ENCODE measurements at places on chromosomes 7 and 10. TPM values are rescaled to one million over a fixed set of nuclear protein-coding genes. Genes with fewer than 3 reads are reported as not detected.

DNA sequence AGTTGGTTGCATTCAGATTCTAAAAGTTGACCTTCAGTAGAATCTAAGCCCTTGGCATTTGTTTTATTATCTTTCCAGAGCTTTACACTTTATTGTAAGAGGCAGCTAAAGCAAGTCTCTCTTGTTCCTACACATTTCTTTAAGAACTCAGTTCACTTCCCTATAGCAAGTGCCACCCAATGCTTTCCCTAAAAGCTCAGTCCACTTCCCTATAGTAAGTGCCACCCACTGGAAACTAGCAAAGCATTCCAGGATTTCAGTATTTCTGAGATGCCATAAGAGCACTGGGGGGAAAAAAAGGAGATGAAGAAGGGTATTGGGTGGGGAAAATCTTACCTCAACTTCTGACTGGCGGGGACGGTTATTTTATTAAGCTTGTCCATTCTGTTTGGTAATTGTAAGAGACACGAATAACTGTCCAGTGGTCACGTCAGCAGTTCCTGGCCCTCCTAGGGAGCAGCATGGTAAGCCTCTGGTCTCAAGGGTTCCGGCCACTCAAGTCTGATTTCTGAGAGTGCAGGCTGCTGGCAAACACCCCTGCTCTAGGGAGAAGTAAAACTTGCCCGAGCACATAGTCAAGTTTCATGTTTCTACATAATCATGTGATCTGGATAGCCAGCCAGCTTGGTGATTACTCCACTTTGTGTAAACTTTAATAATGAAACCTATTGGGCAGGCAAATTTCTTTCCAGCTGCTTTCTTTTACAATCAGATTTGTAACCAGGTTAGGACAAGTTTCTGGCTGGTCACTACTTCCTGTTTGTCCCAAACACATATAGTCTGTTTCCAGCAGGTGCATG, at the start of gene BLNK:
BLNK (minus strand) TSS at position 554 of the 800 bp plus-strand sequence; CDS start at position 383, 171 bp downstream.
- no peak for DNase-seq

RNLS gene
- total RNA-seq, result 5.1 TPM

- no peak for DNase-seq
Measured at GRCh38 chr7:121562259-121562658, 166.2 kb upstream of the FAM3C start.

GRCh38 chr7:11341285-11341944, 367.7 kb downstream of the PHF14 start:
- DNase-seq, result no peak

GRCh38 chr10:129962031-129962871, 1.8 kb downstream of the EBF3 start:
- DNase-seq, result no peak

GRCh38 chr7:158277219-158278141, 310.1 kb downstream of the PTPRN2 start:
- DNase-seq, result peak; percentile 82

GRCh38 chr7:141776374-141776773, at the start of gene TAS2R4:
Gene TAS2R4, plus strand, starts transcription at chr7:141776674. Its CDS starts 1,815 bp downstream, at chr7:141778489.
- no peak for DNase-seq

DNA sequence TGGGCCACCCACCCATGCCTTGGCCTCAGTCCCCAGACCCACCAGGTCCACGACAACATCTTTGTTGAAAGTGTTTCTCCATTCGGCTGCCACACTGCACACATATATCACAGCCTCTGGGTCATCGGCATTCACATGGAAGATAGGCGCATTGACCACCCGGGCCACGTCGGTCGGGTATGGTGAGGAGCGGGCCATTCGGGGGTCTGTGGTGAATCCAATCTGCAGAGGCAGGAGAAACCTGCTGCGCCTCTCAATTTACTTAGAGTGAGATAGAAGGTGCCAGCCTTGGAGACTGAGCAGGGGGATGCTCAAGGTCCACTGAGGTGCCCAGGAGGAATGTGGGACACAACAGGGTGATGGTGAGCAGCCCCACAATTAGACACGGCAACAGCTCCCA, 16.4 kb downstream of the OGDHL start:
- DNase-seq, result no peak

DNA sequence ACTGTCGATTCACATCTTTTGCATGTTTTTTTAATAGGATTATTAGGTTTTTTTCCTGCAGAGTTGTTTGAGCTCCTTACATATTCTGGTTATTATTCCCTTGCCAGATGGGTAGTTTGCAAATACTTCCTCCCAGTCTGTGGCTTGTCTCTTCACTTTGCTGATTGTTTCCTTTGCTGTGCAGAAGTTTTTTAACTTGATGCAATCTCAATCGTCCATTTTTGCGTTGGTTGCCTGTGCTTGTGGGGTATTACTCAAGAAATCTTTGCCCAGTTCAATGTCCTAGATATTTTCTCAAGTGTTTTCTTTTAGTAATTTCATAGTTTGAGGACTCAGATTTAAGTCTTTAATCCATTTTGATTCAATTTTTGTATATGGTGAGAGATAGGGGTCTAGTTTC, 95.4 kb downstream of the TBXAS1 start:
- no peak for DNase-seq

DNA sequence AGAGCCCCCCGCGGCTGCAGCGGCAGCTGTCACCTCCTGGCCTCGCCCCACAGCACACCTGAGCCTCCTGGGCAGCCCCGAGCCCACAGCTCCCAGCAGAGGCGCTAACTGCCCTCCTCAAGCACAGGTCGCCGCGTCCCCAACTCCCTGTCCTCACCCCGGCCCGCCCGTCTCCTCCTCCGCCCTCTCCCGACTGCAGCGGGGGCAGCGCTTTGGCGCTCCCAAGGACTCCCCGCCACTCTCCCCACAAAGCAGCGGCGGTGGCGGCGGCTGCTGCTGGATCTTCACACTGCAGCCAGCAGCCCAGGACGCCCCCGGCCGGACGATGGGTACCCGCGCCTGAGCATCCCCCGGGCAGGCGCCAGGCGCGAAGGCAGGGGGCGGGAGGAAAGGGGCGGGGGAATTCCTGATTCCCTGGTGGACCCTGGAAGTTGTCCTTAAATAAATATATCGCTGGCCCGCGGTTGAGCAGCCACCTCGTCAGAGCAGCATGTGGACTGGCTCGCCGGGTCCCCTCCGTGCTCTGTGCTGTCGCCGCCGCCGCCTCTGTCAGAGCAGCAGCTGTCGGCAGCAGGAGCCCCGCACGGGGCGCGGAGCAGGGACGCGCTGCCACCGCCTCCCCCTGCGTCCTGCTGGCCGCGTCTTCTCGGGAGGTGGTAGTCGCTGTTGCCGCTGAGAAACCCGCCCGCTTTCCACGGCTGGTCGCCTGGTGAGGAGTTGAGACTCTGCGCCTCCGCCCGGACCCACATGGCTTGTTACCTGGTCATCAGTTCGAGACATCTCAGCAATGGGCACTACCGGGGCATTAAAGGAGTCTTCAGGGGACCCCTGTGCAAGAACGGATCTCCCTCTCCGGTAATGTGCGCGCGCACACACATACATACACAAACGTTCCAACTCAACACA, at the start of gene ZNF804B:
ZNF804B (plus strand) TSS at position 471 of the 906 bp plus-strand sequence; CDS start at position 748, 277 bp downstream.
- peak; percentile 91 for DNase-seq

DNA sequence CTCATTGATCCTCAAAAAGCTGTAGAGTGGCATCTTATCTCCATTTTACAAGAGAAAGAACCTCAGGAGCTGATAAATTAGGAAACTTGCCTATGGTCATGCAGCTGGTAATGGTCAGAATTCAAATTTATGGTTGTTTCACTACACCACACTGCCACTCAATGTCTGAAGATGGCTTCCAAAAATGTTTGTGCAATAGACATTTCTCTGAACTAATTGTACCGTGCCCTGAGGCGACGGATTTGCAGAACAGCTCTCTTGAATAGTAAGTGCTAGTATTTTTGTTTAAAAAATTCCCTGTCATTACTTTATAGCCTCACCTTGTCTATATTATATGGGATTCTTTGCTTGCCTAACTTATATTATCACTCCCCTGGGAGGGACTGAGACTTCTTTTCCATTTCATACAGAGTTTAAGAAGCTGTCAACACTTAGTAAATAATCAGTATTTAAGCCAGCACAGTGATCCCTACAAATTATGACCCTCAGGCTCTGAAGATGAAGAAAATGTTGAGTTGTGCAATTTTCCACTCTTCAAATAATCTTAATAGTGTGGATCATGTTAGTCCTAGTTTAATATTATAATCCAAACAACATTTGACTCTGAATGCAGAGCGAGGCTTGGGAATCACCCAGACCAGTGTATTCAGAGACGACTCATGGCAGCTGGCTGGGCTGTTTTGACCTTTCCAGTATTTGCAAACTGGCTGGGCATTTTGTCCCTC, 346.6 kb downstream of the PTEN start:
- no peak for DNase-seq

PTN gene
- 2.3 TPM for total RNA-seq

DNA sequence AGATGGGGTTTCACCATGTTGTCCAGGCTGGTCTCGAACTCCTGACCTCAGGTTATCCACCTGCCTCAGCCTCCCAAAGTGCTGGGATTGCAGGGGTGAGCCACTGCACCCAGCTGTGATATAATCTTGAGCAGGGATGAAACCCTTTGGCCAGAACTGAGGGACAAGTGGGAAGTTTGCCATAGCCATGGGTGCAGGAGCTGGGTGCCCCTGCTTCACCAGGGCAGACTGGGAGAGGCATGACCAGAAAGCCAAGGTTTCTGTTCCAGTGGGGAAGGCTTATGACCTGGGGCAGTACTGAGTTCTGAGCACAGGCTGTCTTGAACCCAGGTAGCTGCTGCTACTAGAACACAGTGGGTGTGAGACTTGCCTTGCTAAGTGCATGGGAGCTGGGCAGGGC, 40.5 kb upstream of the CDK13 start:
- no peak for DNase-seq

- DNase-seq, result no peak
Measured at GRCh38 chr7:50591098-50591479, 25.9 kb upstream of the DDC start.

DNA sequence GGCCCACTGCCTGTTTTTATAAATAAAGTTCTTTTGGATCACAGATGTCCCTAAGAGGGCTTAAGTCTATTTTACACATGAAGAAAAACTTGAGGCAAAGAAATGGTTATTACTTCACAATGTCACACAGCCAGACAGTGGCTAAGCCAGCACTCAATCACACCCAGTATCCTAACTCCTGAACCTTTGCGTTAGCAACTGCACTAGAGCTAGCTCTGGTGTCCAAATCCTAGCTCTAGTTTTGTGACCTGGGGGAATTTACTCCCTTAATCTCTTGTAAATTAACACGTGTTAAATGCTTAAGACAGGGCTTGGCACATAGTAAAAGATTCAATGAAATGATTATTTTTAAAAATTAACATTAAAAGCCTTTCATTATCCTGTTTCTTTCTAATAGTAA, 49.0 kb upstream of the TPK1 start:
- DNase-seq, result no peak

ACSL5 gene
- total RNA-seq, result 0.15 TPM

FAM237B gene
- total RNA-seq, result not detected

DNA sequence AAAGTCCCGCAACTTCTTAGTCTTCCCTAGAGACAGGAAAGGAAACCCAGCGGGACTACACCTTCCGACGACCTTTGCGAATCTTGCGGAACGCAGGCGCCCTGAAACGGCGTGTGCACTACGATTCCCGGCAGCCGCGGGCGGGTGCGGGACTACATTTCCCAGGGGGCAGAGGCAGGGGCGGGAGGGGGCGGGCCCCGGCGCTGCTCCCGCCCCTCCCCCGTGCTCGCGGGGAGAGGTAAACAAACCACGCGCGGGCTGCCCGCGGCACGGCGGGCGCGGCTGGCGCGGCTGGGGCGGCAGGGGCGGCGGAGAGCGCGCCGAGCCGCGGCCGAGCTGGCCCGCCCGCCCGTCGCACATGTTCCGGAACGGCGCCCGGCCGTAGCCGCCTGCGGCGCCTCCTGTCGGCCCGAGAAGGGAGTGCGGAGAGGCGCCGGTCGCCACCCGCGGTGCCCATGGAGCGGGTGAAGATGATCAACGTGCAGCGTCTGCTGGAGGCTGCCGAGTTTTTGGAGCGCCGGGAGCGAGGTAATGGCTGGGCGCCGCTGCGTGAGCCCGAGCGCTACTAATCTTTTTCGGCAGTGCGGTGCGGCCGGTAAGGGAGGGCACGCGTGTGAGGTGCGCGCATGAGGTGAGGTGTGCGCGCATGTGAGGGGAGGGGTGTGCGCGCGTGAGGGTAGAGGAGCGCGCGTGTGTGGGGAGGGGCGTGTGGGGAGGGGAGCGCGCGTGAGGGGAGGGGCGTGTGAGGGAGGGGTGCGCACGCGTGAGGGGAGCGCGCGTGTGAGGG, 18.5 kb downstream of the MXI1 start:
- DNase-seq, result peak; percentile 95

GRCh38 chr7:66697449-66698438, 42.8 kb upstream of the RABGEF1 start:
- no peak for DNase-seq

- DNase-seq, result no peak
Measured at GRCh38 chr10:2948127-2948854, 119.1 kb upstream of the PFKP start.

SPDYE16 gene
- not detected for total RNA-seq

FANK1 gene
- total RNA-seq, result 3.3 TPM

GRCh38 chr10:24360282-24361127, 151.6 kb downstream of the KIAA1217 start:
- DNase-seq, result no peak

SMKR1 gene
- total RNA-seq, result not detected

GRCh38 chr7:70630440-70630817, 501.5 kb upstream of the GALNT17 start:
- DNase-seq, result no peak

PI4K2A gene
- 20.1 TPM for total RNA-seq

DNA sequence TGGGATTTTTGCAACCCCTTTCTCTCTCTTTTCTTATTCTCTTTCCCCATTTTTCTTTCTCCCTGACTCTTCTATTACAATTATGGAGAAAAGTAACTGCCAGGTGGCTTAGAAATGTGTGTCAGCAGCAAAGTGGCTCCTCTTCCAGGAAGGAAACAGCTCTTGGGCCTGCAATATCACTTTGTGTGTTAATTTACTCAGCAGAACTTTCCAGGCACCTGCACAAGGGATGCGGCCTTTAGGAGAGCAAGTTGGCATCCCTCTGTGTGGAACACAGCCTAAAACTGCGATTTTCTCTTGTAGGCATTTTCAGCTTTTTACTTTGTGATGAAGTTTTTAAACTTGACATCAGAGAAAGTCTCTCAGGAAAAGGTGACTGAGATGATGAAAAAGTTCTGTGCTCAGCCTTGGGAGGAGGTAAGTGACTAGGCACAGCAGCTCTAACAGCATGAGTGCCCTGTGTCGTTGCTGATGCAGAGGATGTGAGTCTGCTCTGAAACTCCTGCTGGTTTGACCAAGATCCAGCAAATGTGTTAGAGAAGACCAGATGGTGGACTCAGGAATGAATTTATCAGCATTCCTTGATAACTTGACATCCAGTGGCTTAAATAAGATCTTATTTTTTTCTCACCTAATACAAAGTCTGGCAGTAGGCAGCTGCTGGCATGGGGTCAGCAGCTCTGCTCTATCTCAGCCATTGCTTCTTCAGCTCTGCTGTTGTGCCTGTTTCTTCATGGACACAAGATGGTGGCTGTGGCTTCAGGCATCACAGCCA, 47.4 kb upstream of the CC2D2B start:
- no peak for DNase-seq

Measured in chondrocyte (in vitro differentiated cells).